Body of pancreas (tissue), 4 donors: ENCODE measurements at places on chromosomes 2 and 18. TPM values are rescaled to one million over a fixed set of nuclear protein-coding genes. Genes with fewer than 3 reads are reported as not detected.

DNA sequence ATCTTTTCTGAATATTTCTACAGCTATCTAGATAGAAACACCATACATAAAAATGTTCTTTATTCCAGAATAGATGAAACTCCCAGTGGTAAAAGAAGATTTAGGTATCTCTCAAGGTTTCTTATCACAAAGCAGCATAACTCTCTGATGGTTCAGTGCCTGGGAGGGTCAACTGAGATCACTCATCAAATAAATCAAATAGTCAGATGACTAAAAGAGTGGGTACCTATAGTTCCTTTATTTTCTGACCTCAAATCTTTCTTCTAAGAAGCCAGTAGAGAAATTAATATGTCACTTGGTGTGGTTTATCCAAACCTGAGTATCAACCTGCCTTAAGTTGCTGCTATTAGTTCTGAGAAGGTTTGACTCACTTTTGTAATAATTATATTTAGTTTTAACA, 120.9 kb downstream of the TMEFF2 start:
- no peak for DNase-seq

C2orf81 gene
- 1.6 TPM for total RNA-seq

SP5 gene
- total RNA-seq = not detected

GRCh38 chr2:19104503-19104902, 253.9 kb downstream of the OSR1 start:
- DNase-seq = no peak

- DNase-seq = no peak
Measured at GRCh38 chr2:68669651-68670050, 26.3 kb downstream of the PROKR1 start.

FBXO41 gene
- 11.2 TPM for total RNA-seq
